ENCODE measurements at places on chromosomes 12 and 14.

DNA sequence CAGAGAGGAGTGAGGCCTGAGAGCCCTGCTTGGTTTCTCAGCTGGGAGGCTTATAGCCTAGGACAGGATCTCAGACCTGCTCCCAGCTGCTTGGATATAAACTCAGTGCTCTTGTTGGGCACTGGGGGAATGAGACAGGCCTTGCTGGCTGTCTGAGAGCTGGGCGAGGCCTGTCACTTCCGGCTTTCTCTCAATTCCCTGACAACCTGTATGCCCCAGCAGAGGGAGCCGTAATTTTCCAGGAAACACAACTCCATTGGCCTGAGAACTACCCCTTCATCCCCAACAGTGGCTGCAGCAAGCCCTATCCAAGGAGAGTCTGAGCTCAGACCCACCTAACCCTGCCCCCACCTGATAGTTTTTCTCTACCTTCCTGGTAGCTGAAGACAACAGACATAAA is 258.3 kb upstream of the STXBP6 start:
- DNase-seq: no peak

GRCh38 chr12:46946137-46946536 is 120.3 kb upstream of the SLC38A4 start:
- no peak for DNase-seq

DNA sequence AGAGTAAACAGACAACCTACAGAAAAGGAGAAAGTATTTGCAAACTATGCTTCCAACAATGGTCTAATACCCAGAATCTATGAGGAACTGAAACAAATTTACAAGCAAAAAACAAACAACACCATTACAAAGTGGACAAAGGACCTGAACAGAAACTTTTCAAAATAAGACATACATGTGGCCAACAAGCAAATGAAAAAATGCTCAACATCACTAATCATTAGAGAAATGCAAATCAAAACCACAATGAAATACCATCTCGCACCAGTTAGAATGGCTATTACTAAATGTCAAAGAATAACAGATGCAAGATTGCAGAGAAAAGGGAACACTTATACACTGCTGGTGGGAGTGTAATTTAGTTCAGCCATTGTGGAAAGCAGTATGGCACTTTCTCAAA is 125.8 kb downstream of the C12orf42 start:
- no peak for DNase-seq

DNA sequence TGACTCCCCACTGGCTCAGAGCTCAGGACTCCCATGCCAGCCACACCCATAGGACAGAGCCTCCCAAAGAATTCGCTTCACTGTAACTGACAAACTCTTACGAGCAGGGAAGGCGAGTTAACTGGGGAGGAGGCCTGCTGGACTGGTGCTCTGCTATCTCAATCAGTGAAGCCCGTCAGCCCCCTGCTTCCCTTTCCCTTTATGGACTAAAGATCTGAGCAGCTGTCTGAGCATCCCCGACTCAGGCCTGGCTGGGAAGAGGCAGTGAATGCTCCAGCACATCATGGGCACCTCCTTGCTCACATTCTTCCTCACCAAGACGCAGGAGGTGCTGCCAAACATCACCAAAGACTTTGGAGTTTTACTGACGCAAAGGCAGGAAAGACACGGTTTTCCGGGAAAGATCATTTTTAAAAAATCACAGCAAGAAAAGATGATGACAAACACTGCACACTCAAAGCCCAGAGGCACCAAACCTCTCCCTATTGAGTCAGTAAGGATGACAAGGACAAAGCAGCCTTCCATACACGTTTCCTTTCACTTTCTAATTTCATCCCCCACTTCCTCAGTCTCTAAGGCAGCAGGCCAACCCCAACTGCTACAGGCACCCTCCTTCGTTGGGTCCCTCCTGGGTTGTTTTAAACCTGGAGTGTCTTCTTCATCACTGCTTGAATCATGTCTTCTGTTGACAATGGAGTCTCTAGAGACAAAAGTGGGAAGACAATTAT is 45.0 kb upstream of the P2RX7 start:
- no peak for DNase-seq

DNA sequence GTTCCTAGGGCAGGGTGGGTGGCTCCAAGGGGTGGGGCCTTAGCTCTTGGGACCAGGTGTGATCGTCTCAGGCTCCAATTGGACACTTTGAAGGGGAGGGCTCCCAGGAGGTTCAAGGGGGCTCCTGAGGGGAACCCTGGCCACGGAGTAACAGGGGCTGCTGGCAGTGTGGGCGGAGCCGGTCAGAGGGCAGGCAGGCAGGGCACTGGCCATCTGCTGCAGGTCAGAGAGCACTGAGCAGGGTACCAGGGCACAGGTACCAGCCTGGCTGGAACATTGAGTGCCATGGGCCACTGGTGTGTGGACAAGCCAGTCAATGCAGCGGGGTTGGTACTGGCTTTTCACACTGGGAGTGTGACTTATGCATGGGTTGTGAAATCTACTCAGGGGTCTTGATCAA is 32.2 kb downstream of the SYNE3 start:
- DNase-seq: no peak

DNA sequence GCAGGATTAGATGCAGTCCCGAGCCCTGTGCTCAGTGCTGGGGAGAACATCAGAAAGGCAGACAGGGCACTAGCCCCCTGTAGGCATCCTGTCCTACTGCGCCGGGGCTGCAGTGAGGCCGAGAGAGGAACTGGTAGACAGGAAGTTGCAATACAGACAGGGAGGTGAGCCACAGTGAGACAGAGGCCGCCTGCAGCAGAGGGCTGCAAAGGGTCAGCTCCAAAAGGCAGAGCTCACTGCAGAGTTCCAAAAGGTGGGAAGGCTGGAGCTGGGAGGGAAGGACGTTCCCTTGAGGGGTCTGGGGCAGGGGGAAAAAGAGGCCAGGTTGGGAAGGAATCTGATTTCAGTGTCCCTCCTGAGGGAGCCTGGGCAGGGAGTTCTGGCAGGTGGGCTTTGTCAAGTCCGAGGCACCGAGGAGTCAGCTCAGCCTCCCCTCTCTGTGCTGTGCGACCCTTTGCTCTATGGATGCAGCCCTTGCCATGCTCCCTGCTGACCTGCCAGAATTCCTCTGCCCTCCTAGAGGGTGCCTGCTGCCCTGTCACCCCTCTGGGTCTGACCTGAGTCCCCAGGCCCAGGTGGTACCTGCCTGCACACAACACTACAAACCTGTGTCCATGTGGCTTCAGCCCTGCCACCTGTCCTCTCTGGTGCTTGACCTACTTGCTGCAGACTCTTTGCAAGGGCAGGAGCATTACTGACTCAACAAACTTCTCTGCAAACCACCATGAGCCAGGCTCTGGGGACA is 63.5 kb downstream of the PRMT8 start:
- DNase-seq: no peak

DNA sequence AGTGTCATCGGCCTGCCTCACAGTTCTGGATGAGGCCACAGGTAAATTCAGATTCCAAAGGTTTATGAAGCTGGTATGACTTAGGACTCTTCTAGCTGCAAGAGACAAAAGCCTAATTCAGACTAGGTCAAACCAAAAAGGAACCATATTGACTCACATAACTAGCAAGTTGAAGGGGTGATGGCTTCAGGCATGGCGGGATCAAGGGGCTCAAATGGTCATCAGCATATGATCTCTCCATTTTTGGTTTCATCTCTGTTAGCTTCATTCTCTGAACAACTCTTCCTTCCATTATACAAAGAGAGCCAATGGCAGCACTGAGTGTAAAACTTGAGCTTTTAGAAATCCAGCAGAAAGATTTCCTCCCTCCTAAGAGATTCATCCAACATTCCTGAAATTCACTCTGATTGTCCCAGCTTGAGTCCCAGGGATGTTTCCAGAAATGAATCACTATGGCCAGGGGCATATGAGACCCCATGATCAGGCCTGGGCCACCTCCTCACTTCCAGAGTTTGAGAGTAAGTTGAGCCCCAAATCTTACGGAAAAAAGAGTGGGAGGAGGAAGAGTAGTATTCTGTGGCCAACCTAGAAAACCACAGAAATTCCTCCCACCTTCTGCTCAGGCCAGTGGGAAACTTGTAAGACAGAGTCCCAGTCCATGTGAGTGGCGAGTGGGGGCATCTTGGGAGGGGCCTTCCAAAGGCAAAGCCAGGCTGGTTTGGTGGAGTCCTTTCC is 2.0 kb upstream of the MAP1LC3B2 start:
- DNase-seq: no peak

DNA sequence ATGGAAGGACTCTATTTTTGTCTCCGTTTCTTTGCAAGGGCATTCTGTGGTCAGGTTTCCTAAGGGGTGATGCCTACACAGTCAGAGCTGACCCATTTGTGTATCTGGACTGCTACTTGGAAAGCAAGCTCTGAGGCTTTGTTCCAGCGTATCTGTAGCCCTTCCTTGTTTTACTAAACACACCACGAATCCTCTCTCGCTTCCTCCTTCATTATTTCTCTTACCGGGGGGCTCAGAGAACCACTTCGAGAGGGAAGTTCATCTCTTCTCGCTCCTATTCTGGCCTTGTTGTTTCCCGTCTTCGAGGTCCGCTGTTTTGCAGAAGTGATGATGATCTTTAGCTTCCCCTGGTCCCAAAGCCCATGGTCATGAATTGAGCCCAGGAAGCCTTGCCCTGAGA is 164.7 kb downstream of the SSPN start:
- DNase-seq: no peak

DNA sequence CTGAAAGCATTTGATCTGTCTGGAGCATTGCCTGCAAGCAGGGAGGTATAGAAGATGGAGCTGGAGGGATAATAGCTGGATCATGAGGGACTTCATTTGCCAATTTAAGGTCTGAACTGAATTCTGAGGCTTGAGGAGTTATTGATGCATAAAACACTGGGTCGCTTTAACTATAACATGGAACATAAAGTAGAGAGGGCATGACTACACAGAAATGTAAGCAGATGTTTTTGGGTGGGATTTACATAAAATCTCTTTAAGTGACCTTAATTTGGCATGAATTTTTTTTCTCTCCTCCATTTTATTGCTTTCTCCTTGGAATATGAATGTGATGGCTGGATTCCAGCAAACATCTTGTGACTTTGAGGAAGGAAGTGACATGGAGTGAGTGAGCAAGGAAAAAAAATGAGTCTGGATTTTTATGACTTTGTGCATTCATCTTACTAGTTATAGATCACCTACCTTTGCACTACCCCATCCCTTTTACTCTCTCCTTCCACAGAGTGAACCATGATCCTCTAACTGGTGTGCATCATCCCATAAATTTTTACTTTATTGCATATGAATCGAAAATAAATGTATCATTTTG is 356.0 kb downstream of the DUSP6 start:
- DNase-seq: no peak

GRCh38 chr12:29149691-29150281 is 708 bp downstream of the FAR2 start:
- DNase-seq: no peak

DNA sequence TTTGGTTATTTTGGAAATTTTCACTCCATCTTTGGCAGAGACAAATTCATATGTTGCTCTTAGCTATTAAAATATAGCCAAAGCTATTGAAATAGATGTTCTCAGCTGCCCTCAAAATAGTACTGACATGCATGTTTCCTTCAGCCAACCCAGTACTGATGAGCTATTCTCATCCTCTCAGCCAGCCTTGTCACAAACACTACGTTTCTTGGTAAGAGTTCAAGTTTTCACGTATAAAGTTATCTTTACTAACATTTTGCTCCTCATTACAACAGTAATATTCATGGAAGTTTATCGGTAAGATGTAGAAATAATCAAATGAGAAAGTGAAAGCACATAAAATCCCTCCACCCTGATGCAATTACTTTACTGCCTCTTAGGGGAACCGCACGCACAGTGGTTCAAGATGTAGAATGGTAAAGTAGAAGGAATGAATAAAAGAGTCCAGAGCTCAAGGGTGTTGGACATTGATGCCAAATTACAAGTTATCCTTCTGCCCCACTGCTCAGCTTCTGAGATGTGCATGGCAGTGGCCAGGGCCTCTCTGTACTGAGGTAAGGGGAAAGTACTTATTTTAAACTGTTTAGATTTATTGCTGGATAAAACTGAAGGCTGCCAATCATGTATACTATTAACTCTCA is 20.7 kb downstream of the GCH1 start:
- DNase-seq: no peak

GRCh38 chr12:21881965-21882364 is 59.3 kb downstream of the ABCC9 start:
- DNase-seq: no peak
